ENCODE measurements at places on chromosomes 11 and 22.

DNA sequence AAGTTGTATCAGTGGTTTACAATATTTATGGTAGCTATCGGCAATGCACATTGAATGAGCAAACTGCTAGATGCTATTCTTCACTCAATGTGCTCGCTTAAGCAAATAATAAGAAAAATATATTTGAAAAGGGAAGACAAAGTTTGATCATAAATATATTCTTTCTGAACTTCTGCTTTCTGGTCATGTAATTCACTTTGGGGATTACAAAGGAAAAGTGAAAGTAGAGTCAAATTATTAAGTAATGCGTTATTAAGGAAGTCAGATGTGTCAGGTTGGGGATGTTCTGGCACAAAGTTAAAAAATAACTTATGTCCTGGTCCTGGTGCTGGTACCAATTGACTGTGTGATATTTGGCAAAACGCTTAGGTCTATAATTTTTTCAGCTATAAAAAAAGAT is 98.0 kb upstream of the TRIM77 start:
- no peak for DNase-seq

DNA sequence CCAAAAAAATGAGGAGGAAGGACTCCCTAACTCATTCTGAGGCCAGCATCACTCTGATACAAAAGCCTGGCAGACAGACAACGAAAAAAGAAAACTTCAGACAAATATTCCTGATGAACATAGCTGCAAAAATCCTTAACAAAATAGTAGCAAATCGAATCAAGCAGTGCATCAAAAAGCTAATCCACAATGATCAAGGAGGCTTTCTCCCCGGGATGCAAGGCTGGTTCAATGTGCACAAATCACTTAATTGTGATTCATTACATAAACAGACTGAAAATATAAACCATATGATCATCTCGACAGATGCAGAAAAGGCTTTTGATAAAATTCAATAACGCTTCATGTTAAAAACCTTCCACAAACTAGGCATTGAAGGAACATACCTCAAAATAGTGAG is 16.4 kb downstream of the MTMR2 start:
- no peak for DNase-seq

DNA sequence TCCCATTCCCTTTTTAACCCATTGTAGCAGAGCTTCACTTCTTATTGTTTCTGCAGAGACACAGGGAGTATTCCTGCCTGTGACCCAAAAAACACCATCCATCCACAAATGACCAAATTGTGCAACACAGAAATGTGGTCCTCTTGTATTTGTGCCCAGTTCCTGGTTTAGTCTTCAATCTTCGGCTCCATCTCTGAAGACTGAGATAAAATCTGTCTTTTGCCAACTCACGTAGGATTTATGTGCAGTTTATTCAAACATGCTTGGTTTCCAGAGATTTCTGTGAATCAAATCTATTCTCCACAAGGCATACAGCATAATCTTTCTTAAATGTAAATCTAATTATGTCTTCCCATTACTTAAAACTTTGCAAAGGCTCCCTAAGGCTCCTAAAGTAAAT is 307.0 kb downstream of the AASDHPPT start:
- DNase-seq: no peak

- no peak for DNase-seq
These were observed 45.6 kb downstream of the BCR start for GRCh38 chr22:23225724-23226496.

GRCh38 chr11:95123556-95123955 is 33.9 kb downstream of the ENDOD1 start:
- DNase-seq: no peak

GRCh38 chr11:17716807-17717206 is 2.6 kb upstream of the MYOD1 start:
- no peak for DNase-seq
